Bronchus fibroblast of lung (primary cell): ENCODE measurements at places on chromosomes 12 and 14. TPM values are rescaled to one million over a fixed set of nuclear protein-coding genes. Genes with fewer than 3 reads are reported as not detected.

The C12orf75 gene
- total RNA-seq, result 117 and 153 TPM in 2 replicates

The RASAL1 gene
- total RNA-seq, result not detected in 2 replicates

The TAC3 gene
- total RNA-seq, result 0.34 TPM in 1 of 2 replicates, not detected in the other

The GRIP1 gene
- not detected in 2 replicates for total RNA-seq

The TBC1D30 gene
- 0.34 and 0.45 TPM in 2 replicates for total RNA-seq

The LHX5 gene
- not detected in 2 replicates for total RNA-seq

The DBX2 gene
- total RNA-seq, result not detected in 2 replicates

The SLC41A2 gene
- 4.8 and 4.9 TPM in 2 replicates for total RNA-seq

The TXNDC16 gene
- total RNA-seq, result 3.1 and 3.5 TPM in 2 replicates

The GNG2 gene
- total RNA-seq, result 23.0 and 23.6 TPM in 2 replicates

The PHLDA1 gene
- total RNA-seq, result 95.3 and 108 TPM in 2 replicates

The LRP10 gene
- total RNA-seq, result 52.8 and 53.1 TPM in 2 replicates

The KRT78 gene
- not detected in 2 replicates for total RNA-seq

The FAIM2 gene
- total RNA-seq, result 0.15 and 2.5 TPM in 2 replicates

The FAM186B gene
- under 0.01 and 0.34 TPM in 2 replicates for total RNA-seq

The CDK4 gene
- 202 and 252 TPM in 2 replicates for total RNA-seq

The C12orf60 gene
- total RNA-seq, result 1.3 and 1.8 TPM in 2 replicates

The METTL1 gene
- 15.3 and 16.1 TPM in 2 replicates for total RNA-seq

The AMN gene
- total RNA-seq, result 0.30 and 84.4 TPM in 2 replicates

The TESPA1 gene
- total RNA-seq, result not detected in 2 replicates

The ETFBKMT gene
- 1.8 and 2.2 TPM in 2 replicates for total RNA-seq

The FOXA1 gene
- under 0.01 TPM in 1 of 2 replicates, not detected in the other for total RNA-seq

The C1S gene
- total RNA-seq, result 29.8 and 36.6 TPM in 2 replicates

The MYRFL gene
- not detected in 2 replicates for total RNA-seq

The NFATC4 gene
- 25.4 and 28.4 TPM in 2 replicates for total RNA-seq

The VDR gene
- 2.2 and 3.5 TPM in 2 replicates for total RNA-seq

The TMEM63C gene
- not detected in 2 replicates for total RNA-seq

The IFNG-AS1 gene
- not detected in 2 replicates for total RNA-seq

The KNTC1 gene
- 32.3 and 36.5 TPM in 2 replicates for total RNA-seq

The KRT85 gene
- not detected in 2 replicates for total RNA-seq
